NCI-H187 treated with DMSO at 0.1 percent for 48 hours (cell line): ENCODE measurements at places on chromosomes 6 and 20.
A peak's percentile ranks its signal among the peaks of the same experiment; 100 is the strongest.

GRCh38 chr6:150638765-150639164 is 39.1 kb downstream of the PLEKHG1 start:
- no peak for DNase-seq

DNA sequence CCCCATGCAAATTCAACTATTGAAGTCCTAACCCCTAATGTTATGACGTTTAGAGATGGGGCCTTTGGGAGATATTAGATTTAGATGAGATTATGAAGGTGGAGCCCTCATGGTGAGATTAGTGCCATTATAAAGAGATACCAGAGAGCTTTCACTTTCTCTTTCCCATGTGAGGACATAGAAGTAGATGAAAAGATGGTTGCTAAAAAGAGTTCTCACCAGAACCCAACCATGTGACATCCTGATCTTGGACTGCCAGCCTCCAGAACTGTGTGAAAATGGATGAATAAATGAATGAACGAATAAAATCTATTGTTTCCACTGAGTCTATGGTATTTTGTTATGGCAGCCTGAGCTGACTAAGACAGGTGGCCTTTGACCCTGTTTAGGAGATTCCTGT is 50.6 kb upstream of the FBXO30 start:
- DNase-seq, result no peak

DNA sequence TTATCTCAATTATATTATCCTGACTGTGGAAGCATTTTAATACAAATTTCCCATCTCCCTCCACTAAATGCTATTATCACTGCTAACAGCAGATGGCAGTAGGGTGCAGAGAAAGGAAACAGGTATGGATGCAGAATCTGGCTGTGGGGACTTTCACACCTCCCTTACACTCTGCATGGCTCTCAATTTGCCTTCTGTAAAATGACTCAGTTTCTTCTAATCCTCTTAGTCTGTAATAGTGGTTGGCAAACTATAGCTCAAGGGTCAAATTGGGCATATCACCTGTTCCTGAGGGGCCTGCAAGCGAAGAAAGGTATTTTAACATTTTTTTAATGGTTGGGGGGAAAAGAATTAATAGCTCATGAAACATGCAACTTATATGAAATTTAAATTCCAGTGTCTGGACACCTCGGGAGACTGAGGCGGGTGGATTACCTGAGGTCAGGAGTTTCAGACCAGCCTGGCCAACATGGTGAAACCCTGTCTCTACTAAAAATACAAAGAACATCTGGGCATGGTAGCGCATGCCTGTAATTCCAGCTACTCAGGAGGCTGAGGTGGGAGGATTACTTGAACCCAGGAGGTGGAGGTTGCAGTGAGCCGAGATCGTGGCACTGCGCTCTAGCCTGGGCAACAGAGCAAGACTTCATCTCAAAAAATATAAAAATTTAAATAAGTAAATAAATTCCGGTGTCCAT is 83.5 kb downstream of the ZMYND8 start:
- peak; percentile 21 for DNase-seq

GRCh38 chr20:59006167-59006863 is 739 bp downstream of the CTSZ start:
- DNase-seq, result no peak

DNA sequence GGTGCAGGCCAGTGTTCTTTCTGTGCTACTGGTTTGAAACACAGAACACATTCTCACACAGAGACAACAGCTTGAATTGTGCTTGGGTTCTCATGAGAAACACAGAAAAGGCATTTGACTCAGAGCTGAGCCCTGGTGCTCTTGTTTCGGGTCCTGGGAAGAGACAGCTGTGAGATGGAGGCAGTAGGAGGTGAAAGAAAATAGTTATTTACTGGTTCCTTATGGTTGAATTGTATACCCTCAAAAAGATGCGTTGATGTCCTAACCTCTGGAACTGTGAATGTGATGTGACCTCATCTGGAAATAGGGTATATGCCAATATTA is 87.1 kb upstream of the RPS6KA2 start:
- DNase-seq, result no peak

- DNase-seq, result no peak
These were observed 202.5 kb downstream of the ISM1 start for GRCh38 chr20:13423472-13424173.

DNA sequence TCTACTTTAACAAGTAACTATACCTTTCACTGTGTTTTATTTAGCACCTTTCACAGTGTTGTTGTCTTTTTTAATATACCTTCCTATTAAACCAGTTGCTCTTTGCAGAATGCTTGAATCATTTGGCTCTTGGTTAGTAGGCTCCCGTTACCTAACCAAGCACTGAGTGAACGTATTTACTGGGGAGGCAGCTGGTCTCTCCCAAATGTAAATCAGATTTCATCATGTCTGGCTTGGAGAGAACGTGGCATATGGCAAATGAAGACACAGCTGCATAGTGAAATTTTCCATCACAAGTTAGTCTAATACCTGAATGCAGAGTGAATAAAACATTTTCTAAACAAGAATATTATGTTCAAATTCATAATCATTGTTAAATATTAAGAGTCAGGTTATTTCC is 12.4 kb downstream of the HTR1E start:
- no peak for DNase-seq

- no peak for DNase-seq
These were observed 78.3 kb downstream of the TBX18 start for GRCh38 chr6:84685983-84686584.

- DNase-seq, result no peak
These were observed 70.7 kb downstream of the SLX4IP start for GRCh38 chr20:10505827-10506226.

GRCh38 chr6:15575357-15576033 is 87.3 kb downstream of the DTNBP1 start:
- DNase-seq, result no peak

DNA sequence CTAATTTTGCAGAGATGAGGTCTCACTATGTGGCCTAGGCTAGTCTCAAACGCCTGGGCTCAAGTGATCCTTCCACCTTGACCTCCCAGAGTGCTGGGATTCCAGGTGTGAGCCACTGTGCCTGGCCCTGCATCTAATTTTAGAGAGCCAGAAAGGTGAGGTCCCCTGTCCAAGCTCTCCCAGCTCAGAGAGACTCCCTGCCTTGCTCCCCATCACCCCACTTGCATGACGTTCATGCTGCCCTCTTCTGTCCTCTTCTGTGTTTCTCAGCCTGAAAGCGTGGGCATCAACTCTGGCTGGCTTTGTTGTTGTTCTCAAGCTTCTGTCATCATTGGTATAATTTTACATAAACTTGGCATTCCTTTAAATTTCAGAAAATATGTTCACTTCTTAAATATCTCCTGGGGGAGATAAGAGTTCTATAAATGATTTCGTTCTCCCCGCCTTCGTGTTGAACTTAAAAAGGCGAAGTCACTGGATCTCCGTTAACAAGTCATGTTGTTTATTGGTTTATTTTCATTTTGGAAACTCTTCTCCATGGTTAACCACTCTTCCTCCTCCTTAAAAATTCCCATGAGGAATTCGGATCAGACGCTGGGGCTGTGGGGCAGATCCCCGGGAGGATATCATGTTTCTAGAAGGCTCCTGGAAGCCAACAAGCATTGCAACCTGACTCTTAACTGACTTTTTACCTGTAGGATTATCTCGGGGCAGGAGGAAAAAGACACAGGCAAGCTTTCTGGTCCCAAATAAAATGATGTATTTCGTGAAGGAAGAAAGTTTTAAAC is 13.2 kb upstream of the PARD6B start:
- DNase-seq, result no peak

- DNase-seq, result no peak
These were observed 183.2 kb downstream of the SIM1 start for GRCh38 chr6:100281471-100281901.

- no peak for DNase-seq
These were observed 458.9 kb downstream of the HACE1 start for GRCh38 chr6:104400844-104401243.

DNA sequence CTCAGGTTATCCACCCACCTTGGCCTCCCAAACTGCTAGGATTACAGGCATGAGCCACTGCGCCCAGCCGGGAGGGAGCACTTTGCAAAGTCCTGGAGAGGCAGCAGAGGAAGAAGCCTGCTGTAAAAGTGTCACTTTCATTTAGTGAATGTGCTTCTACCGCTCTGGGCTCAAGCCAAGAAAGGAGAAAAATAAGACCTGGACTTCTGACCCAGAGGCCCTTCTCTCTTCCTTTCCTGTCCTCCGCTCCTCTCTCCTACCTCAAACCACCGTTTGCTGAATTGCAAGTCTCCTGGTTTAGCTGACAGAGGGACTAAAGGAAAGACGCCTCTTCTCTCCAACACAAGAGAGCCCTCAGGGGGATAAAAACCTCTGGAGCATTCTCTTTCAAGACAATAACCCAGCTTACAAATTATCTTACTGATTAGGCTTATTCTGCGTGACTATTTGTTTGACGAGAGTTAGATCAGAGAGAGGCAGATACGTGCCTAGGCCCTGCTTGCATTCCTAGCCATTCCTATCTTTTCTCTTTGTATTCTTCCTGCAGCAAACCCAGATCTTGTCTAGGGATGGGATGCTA is 84.2 kb upstream of the SLC22A23 start:
- DNase-seq, result no peak

GRCh38 chr20:23241416-23241815 is 109.2 kb upstream of the NXT1 start:
- no peak for DNase-seq

- no peak for DNase-seq
These were observed 114.6 kb downstream of the RCAN2 start for GRCh38 chr6:46376562-46377061.

DNA sequence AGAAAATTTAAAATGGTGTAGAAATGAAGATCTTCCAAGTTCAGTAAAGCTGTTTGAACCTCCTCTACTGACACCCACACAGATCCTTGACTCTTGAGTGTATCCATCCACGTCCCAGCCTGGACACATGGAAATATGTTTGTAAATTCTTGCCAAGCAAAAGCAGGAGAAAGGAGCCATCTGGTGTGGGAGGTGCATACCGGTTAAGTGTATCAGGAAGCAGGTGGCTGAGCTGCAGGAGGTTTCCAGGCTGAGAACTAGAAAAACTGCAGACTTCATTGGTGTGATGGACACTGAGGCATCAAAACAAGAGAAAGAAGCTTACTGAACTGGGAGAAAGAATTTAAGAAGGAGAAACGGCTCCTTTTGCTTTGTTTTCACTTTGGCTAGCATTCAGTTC is 229.9 kb upstream of the GRIK2 start:
- no peak for DNase-seq

DNA sequence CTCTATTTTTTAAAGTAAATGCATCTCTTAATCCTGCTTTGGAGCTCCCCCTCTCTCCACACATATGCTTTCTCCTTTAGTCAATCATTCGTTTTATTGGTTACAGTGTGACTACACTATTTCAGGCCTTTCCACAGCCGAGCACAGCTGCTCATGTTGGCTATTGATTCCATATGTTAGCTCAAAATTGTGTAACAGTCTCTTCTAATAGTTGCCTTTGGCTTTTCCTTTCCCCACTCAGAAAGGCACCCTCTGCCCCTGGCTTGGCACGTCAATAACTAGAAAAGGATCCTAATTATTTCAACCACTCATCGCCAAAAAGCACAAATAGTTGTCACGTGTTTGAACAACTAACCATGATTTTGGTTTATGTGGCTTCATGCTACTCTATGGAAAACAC is 410.3 kb upstream of the SLC35B3 start:
- DNase-seq, result no peak

- DNase-seq, result no peak
These were observed 105.0 kb downstream of the TIAM2 start for GRCh38 chr6:155100087-155100486.

DNA sequence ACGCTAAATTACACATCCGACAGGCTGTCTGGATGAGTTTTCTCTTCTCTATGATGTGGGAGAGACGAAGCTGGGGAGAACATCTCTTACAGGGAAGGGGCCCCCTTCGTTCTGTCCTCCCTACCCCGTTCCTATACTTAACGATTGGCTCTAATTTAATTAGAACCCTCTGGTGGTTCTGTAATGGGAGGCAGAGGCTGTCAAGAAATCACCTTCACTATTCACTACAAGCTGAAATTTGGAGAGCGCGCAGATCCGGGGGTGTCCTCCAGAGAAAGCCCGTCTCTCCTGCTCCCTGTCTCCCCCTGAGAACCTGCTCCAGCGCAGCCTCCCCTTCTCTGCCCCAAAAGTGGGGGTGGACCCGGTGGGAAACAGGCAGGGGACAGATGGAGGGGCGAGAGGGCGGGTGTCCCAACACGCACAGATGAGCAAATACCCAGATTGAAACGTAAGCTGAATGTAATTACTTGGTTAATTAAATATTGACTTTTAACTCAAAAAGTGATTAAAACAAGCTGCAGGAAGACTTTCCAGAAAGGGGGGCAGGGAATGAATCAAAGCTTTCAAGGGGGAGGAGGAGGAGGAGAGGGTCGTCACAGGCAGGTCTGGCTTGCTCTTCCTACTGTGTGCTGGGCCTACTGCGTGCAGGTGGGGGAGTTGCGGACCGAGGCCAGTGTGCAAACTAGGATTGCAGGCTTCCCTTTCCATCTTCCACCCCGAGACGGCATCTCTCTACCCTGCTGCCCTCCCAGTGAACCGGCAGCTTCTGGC is 1.3 kb downstream of the SULF2 start:
- DNase-seq, result no peak

DNA sequence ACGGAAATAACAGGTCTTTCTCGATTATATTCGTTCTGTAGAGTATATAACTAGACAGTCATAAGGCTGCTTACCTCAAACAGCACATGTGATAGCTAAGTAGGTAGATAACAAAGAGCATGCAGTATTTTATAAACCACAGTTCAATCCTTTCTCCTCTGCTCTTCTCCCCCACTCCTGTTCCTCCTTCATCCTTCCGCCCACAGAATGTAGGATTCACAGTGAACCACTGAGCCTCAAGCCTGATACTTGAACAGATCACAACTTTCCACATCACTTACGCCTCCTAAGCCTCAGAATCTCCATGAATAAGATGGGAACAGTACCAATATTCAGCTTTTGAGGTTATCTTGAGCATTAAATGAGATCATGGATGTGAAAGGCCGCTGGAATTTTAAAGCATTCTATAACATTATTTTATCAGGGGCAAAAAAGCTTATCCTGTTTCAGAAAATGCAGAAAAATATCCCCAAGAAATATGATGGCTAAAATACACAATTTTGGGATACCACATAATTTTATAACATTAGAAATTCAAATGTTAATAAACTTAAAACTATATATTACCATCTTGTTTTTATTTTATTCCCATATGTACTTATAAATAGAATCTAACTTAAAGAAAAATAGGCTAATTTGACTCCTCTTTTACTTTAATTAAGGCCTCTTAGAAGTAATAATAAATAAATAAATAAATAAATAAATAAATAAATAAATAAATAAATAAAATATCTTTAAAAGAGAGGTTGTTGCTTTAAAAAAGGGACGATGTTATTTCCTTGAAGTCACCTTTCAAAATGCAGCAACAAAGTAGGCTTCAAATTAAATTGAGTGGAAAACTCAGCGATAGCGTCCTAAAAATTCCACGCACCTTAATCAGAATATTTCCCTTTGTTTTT is 33.4 kb downstream of the MTFR2 start:
- DNase-seq, result no peak
